ENCODE measurements at places on chromosomes 7 and 10.

DNA sequence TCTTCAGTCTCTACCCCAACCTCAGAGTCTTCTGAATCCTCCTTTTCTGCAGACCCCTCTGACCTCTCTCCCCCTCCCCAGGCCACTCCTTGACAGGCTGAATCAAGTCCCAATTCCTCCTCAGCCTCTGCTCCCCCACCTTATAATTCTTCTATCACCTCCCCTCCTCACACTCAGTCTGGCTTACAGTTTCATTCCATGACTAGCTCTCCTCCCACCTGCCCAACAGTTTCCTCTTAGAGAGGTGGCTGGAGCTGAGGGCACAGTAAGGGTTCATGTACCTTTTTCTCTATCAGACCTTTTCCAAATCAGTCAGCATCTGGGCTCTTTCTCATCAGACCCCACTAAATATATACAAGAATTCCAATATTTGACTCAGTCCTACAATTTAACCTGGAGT lies 14.6 kb upstream of the LRRC61 start:
- DNase-seq: no peak

DNA sequence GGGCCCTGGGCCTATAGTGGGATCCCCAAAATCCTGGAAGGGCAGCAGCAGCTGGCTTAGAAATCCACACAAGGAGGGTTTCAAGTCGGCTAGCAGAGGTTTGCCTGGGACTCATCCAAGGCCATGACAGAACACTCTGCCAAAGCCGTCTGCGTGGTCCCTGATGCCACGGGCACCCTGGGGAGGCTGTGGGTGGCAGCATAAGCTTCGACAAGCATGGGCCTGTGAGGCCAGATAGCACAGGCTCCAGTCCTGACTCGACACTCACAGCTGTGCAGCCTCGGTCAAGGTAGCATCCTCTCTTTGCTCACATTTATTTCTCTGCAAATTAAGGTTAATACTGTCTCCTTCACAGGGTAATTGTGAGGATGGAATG lies 138.3 kb downstream of the JCAD start:
- no peak for DNase-seq

DNA sequence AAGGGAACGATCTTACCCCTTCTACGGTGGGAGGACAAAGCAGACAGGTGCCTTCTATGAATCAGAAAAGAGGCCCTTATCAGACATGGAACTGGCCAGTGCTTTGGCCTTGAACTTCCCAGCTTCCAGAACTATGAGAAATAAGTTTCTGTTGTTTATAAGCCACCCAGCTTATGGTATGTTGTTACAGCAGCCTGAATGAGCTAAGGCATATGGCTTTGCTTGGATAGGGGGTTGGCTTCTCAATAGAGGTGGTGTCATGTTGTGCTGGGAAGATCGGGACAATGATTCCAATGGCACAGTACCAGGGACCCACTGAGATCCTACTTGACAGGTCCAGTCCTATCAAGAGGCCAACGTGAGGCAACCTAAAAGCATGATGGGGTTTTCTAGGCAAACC lies 183.4 kb upstream of the BMPER start:
- no peak for DNase-seq

DNA sequence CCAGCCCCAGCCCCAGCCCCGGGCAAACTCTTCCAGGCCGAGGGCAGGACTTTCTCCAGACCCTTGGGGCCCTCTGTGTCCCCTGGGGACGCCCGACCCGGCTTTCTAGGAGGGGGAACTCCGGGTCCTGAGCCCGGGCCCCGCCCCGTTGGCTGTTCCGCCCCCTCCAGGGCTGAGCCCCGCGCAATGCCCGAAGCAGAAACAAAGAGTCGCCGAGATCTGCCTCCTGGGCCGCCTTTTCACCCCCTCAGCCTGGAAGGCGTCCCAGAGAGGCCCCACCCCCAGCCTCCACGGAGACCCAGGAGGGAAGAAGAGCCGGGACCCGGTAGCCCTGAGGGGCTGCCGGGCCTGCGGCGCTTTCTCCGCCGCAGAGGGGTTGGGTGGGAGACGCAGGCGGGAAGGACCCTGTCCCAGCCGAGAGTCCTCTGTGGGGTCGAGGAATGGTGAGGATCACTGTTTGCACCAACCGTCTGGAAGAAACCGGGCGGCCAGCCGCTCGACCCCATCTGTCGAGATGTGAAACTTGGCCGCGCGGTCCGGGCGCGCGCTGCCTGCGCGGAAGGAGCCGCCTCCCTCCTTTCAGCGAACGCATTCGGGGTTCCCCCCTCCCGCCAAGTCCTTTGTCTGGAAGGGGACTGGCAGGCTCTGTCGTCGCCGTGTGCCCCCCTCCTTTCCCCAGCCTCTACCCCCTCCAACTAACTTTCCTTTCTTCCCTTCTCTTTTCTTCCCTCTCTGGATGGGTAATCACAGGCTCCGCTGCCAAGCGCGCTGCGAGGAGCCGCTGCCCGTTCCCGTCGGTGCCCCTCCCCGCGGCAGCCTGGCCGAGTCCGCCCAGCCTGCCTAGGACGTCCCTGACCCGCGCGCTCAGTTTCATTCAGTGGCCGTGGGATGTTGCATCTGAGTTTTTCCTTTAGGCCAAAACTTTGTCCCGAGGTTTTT lies 10.2 kb downstream of the EN2 start:
- DNase-seq: no peak

GRCh38 chr7:154676422-154677073 lies 326.4 kb downstream of the PAXIP1 start:
- no peak for DNase-seq

Data from hippocampal formation (tissue), 2 donors.